ENCODE measurements at places on chromosomes 3 and 15. TPM values are rescaled to one million over a fixed set of nuclear protein-coding genes. Genes with fewer than 3 reads are reported as not detected.

FGF7 gene
- not detected for total RNA-seq

NR1D2 gene
- 14.9 TPM for total RNA-seq

GATM gene
- 28.1 TPM for total RNA-seq

PTH1R gene
- total RNA-seq = not detected

ATP13A4 gene
- not detected for total RNA-seq

ATRIP gene
- 6.4 TPM for total RNA-seq

ANKRD34C gene
- not detected for total RNA-seq

ATG3 gene
- total RNA-seq = 93.7 TPM

KCNMB2 gene
- 0.06 TPM for total RNA-seq

SIN3A gene
- 16.8 TPM for total RNA-seq

NFKBIZ gene
- 65.5 TPM for total RNA-seq

ANKRD63 gene
- total RNA-seq = 0.63 TPM

AHSG gene
- not detected for total RNA-seq

NANOGP8 gene
- total RNA-seq = not detected

ZPLD1 gene
- not detected for total RNA-seq

FOXB1 gene
- total RNA-seq = 0.06 TPM

NRG4 gene
- 0.15 TPM for total RNA-seq

LRRIQ4 gene
- total RNA-seq = not detected

MST1 gene
- 3.2 TPM for total RNA-seq

SAMD7 gene
- total RNA-seq = not detected

TMEM266 gene
- not detected for total RNA-seq

TAGLN3 gene
- total RNA-seq = 0.80 TPM

GOLGA8J gene
- total RNA-seq = not detected

DPPA2 gene
- 0.68 TPM for total RNA-seq
